Stimulated activated effector memory CD8-positive, alpha-beta T cell treated with anti-CD3 and anti-CD28 coated beads, Interleukin-12 subunit alpha, Interleukin-12 subunit beta, amount 100 ng/mL, for 72 hours (primary cell): ENCODE measurements at places on chromosomes 2 and 18.
A peak's percentile ranks its signal among the peaks of the same experiment; 100 is the strongest.

GRCh38 chr18:62324181-62324828 is 805 bp upstream of the TNFRSF11A start:
- DNase-seq: no peak

- DNase-seq: no peak
Measured at GRCh38 chr18:70720607-70721006, 431.8 kb downstream of the SOCS6 start.

DNA sequence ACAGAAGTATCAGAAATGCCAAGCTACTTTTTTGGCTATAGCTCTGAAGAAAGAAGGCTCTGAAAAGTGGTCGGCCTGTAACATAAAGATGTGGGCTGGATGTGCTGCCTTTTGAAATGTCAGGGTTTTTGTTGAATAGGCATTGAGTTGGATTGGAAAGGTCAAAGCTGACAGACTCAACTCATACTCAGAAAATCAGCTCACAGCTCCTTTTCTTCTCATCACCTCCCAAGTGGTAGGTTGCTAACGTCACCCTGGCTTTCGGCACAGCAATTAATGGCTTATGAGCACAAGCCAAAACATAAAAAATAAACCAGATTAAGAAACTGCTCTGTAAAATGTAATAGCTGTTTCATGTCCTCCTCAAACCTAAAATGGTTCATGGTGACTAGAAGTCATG is 68.3 kb downstream of the KCNF1 start:
- no peak for DNase-seq

- DNase-seq: no peak
Measured at GRCh38 chr2:30450025-30450424, 3.0 kb downstream of the LCLAT1 start.

DNA sequence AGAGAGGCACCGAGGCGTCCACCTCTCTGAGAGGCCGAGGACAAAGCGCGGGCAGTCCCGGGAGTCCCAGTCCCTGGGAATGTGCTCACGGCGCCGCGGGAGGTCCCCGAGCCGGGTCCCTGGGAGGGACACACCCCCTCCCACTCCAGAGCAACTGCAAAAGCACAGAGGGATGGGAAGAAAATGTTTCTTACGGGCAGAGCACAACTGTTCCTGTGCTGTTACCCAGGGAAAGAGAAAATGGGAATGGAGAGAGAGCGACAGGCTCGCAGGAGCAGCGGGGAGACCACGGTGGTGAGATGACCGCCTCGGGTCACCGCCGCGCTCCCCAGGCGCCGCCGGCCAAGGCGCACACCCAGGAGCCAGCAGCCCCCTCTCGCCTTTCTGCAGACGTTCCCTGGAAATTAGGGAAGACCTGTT is 1.2 kb upstream of the BCL11A start:
- no peak for DNase-seq

- DNase-seq: no peak
Measured at GRCh38 chr18:27062802-27063201, 122.3 kb downstream of the CHST9 start.

DNA sequence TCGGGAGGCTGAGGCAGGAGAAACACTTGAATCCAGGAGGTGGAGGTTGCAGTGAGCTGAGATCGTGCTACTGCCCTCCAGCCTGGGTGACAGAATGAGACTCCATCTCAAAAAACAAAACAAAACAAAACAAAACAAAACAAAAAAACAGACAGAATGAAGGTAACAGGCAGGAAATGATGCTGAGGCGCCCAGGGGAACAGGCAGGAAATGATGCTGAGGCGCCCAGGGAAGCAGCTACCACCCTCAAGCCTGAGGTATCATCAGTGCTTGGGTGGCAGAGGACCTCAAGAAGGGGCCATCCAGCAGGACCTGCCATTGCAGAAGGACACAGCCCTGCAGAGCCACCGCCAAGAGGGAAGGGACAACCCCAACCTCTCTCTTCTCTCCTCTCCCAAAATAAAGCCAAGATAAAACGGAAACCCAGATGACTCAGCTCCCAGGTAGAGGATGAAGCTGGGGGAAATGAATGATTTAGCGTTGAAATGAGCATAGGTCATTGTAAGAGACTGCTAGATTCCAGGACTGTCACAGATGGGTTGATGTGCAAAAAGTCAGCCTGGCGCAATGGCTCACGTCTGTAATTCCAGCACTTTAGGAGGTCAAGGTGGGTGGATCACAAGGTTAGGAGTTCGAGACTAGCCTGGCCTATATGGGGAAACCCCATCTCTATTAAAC is 19.3 kb downstream of the SOWAHC start:
- DNase-seq: no peak

GRCh38 chr2:105361102-105361889 is 24.0 kb downstream of the C2orf49 start:
- DNase-seq: no peak

- DNase-seq: no peak
Measured at GRCh38 chr2:110869472-110870446, 137.4 kb downstream of the ACOXL start.

DNA sequence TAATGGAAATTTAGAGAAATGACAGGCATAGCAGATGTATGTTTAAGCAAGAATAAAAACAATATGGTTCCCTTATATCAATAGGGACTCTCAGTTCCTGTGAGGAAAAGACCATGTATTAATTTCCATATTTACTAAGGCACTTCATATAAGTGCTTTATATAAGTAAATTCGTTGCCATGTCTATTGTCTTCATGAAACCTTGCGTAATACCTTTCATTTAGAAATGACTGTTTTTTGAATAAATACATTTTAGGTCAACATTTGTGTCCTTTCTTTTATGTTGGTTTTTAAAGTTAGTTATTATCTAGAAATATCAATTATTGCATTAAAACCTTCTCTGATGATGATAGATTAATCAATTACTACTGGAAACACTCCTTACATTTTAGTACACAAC is 83.3 kb downstream of the KCNS3 start:
- no peak for DNase-seq

GRCh38 chr2:178263159-178263860 is 69.0 kb downstream of the OSBPL6 start:
- DNase-seq: no peak

DNA sequence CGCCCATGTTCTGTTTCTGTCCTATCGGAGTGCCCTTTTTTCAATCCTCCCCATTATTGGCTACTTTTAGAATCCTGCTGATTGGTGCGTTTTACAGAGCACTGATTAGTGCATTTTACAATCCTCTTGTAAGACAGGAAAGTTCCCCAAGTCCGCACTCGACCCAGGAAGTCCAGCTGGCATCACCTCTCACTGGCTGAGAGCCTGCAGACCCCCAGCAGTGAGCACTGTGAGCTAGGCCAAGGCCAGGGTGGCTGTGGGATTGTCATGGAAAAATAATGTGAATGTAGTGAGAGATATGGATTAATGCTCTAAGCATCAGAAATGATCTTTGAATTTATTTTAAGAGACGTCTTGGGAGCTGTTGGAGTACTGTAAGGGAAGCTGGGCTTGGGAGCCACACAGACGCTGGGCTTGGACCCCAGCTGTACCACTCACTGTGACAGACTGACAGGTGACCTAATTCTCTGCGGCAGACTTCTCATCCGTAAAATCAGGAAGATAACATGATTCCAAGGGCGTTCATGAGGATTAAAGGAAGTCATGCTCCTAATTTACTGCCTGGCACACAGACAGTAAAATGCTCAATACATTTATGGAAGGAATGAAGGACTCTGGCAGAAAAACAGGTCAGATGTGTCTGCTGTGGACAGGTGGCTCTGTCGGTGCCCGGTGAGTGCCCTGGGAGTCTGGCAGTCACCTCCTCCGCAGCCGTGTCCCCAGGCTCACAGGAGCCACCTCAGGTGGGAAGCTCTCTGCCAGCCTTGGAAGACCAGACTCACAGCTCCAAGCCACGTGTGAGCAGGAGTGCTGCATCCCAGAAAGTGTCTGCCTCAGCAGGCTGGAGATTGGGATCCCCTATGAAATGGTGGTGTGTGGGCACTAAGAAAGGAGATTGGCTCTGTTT is 105.5 kb downstream of the FAM168B start:
- DNase-seq: no peak

DNA sequence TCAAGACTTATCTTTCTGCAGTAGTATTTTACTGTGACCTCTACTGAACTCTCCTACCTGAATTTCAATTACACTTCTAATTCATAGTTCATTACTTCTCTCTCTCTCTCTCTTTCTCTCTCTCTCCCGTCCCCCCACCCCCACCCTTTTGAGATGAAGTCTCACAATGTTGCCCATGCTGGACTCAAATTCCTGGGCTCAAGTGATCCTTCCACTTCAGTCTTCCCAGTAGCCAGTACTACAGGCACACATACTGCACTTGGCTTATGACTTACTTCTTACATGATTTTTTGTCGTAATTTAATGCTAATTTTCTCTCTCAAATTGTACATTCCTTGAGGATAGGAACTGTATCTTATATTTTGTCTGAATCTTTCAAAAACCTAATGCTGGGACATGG is 6.0 kb upstream of the HIBCH start:
- DNase-seq: no peak

GRCh38 chr2:193895226-193895625 is 1700.5 kb upstream of the TMEFF2 start:
- DNase-seq: no peak

GRCh38 chr18:58529714-58530354 is 99.1 kb downstream of the ALPK2 start:
- peak; percentile 74 for DNase-seq

- no peak for DNase-seq
Measured at GRCh38 chr18:35121531-35121930, 80.3 kb downstream of the MAPRE2 start.

DNA sequence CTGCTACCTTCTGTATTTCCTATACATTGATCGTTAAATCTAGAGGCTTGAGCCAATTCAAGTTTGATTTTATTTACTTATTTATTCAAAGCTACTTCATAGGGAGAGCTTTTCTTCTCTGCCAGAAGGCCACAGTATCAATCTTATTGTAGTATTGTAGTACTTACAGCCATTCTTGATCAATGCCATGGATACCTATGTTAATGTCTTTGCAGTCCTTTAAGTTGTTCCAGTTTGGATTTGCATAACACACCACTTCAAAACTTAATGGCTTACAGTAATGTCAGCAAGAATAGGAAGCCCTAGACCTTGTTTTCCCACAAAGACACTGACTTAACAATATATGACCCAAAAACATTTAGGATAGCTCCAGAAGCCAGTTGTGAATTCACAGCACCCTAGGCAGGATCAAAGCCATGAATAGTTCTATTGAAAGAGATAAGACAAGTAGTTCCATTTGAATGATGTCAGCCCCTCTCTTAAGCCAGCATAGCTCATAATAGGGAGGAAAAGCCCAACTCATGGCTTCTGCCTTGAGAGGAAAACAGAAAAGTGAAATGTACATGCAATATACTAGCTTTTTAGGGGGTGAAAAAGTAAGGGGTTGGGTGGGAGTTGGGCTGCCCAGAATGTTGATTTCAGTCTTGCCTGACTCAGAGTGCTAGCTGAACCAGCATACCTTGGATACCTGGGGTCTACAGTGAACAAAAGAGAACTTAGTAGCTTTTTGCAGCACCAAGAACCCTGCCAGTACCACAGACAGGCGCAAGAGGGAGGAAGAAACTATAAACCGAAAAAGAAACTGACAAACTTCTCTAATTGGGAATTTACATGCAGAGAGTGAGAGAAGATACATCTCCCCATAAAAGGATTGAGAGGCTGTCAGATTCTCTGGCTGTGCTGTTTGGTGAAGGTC is 101.4 kb downstream of the CAMKMT start:
- DNase-seq: no peak

GRCh38 chr2:73112026-73112912 is 479 bp downstream of the RAB11FIP5 start:
- peak; percentile 58 for DNase-seq

GRCh38 chr18:67733088-67733487 is 216.6 kb upstream of the DSEL start:
- DNase-seq: no peak

DNA sequence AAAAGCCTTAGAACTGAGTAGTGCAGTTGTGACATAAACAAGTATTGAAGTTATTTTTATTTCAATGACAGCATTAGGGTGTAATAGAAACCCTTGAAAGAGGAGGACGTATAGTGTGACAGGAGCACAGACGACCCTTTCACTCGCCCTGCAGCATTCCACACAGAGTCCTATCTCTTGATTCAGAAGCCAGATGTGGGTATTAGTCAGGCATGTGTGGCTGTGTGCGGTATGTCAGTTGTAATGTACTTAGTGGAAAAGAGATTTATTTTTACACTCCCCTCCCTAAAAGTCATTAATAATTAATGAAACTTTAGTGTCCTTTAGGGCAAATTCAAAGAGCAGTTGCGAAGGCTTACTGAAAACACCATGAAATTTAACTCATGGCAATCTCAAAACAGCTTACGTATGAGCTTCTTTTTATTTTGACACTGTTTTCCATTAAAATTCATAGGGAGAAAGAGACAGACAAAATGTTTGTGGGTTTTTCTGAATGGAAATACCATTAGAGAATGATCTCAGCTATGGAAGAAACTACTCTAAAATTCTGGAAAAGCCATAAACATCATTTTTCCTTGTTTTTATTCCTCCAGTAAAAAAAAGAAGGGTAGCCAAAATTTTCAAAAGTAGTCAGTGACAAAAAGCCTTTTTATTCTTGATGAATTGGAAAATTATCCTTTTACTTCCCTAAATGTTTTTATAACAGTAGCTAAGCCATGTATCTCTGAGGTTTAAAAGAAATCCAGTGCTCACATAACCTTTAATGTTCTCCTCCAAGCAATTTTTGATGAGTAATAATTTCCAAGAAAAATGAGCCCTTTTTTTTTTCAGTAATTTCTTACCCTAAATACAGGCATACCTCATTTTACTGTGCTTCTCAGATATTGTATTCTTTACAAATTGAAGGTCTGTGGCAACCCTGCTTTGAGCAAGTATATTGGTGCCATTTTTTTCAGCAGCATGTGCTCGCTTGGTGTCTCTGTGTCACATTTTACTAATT is 84.0 kb upstream of the DSEL start:
- DNase-seq: no peak

GRCh38 chr18:58980991-58981390 is 116.3 kb downstream of the ZNF532 start:
- DNase-seq: no peak

DNA sequence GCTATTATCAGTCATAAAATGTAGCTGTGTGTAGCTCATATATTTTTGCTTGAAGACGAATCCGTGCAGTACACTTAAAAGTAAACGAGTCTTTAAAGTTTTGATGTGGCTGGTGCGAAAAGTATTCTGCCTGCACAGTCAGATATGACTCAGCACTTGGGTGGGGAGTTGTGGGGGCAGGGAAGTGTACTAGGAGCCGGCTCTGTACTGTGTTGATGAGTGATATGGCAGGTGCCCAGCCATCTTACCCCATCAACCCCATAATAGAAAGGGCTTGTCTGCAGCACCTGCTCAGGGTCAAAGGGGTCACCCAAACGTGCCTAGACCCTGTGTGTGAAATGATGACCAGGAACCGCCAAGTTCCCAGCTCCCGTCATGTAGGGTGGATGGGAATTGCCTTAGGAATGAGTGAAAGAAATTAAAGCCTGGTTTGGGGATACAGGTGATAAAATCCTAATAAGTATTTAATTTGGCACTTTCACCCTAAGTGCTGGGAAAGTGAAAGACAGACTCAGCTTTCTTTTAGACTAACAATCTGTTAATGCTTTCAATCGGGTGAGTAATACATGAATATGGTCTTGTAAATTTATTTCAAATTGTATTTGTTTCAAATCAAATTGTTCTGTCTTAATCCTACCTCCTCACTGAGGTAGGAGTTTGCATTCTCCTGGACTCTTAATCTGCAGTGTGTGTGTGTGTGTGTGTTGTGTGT is 48.0 kb downstream of the BCL2L11 start:
- peak; percentile 40 for DNase-seq
